Hepatocyte (in vitro differentiated cells): ENCODE measurements at places on chromosomes 3 and 15. TPM values are rescaled to one million over a fixed set of nuclear protein-coding genes. Genes with fewer than 3 reads are reported as not detected.

GRCh38 chr15:94297558-94297957 is 66.2 kb downstream of the MCTP2 start:
- no peaks in the 10 kb centered on the region for H3K36me3 ChIP-seq
- H3K4me3 ChIP-seq, result no peak overlapping the region
- H3K27me3 ChIP-seq, result no peaks in the 10 kb centered on the region
- H3K27ac ChIP-seq, result no peak overlapping the region
- H3K4me1 ChIP-seq, result no peaks in the 10 kb centered on the region
- no peak for DNase-seq

GRCh38 chr3:129663045-129663446 is 56.6 kb upstream of the PLXND1 start:
- H3K27ac ChIP-seq, result peak overlapping the region; percentile 22
- DNase-seq, result peak; percentile 12
- no peaks in the 10 kb centered on the region for H3K36me3 ChIP-seq
- H3K27me3 ChIP-seq, result no peaks in the 10 kb centered on the region

DNA sequence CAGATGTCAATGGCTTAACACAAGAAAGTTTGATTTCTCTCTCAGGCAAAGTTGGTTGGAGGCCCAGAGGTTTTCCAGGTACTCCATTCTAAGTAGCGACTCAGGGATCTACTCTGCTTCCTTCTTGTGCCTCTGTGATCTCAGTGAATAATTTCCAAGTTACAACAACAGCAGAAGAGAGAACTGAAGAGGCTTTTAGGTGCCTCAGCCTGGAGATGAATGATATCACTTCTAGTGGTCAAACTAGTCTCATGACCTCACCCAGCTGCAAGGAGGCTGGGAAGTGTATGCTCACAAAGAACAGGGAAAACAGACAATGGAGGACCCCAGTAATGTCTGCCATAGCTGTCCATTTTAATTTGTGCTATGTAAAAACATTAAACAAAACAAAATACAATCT is 4.6 kb upstream of the PRICKLE2 start:
- H3K4me1 ChIP-seq, result no peaks in the 10 kb centered on the region
- no peaks in the 10 kb centered on the region for H3K27me3 ChIP-seq
- no peaks in the 10 kb centered on the region for H3K36me3 ChIP-seq
- H3K4me3 ChIP-seq, result no peak overlapping the region
- H3K27ac ChIP-seq, result peak overlapping the region; percentile 42
- DNase-seq, result no peak

DNA sequence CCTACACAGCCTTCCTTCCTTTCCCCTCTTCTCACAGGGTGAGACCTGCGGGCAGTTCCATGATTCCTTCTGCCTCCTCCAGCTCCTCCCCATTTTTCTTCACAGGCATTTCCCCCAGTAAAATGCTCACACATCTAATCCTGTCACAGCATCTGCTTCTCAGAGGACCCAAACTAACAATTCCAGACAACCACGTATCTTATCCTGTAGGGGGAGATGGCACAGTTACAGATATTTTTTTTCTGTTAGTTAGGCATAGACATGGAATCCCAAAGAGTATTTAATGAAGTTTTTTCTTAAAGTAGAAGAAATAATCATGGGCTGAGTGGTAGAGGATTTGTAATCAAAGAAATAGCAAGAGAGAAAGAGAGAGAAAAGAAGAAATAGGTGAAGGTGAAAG is 373.1 kb upstream of the ADAMTS9 start:
- H3K36me3 ChIP-seq, result no peaks in the 10 kb centered on the region
- no peaks in the 10 kb centered on the region for H3K27me3 ChIP-seq
- H3K4me3 ChIP-seq, result no peak overlapping the region
- H3K27ac ChIP-seq, result no peak overlapping the region
- H3K4me1 ChIP-seq, result no peaks in the 10 kb centered on the region

DNA sequence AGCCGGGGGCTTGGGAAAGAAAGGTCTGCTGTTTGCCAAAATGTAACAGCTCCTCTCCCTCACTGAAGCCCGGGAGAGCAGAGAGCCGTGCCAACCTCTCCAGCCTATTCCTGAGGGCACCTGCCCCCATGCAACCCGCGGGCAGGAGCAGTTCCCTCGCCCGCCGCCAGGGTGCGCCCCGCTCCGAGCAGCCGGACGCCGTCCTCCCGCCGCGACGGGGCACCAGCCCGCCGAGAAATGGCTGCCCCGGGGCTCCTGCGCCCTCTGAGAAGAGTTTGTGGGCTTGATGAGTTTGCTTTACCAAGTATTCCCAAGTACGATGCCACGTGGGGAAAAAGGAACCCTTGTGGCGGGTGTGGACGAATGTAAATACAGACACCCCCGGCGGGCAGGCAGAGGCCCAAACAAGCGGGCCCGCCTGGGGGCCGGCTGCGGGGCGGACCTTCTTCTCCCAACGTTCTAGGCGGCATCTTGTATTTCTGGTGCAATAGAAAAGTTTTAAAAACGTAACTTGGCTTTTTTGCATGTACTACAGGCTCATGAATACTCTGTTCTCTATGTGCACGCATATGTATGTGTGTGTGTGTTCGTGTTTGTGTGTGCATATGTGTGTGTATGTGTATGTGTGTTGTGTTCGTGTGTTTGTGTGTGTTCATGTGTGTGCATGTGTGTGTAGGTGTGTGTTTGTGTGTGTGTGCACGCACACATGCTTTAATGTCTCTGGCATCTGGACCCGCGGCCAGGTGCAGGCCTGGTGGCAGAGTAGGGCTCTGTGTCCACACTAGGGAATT is 162.9 kb downstream of the CHSY1 start:
- peak; percentile 74 for DNase-seq
- no peaks in the 10 kb centered on the region for H3K4me1 ChIP-seq
- no peaks in the 10 kb centered on the region for H3K36me3 ChIP-seq
- H3K27ac ChIP-seq, result no peak overlapping the region

- H3K4me1 ChIP-seq, result no peaks in the 10 kb centered on the region
- no peak overlapping the region for H3K4me3 ChIP-seq
- no peaks in the 10 kb centered on the region for H3K36me3 ChIP-seq
- no peak overlapping the region for H3K27ac ChIP-seq
- no peaks in the 10 kb centered on the region for H3K27me3 ChIP-seq
- no peak for DNase-seq
Measured at GRCh38 chr3:104178680-104179079, 1188.0 kb upstream of the ALCAM start.

DNA sequence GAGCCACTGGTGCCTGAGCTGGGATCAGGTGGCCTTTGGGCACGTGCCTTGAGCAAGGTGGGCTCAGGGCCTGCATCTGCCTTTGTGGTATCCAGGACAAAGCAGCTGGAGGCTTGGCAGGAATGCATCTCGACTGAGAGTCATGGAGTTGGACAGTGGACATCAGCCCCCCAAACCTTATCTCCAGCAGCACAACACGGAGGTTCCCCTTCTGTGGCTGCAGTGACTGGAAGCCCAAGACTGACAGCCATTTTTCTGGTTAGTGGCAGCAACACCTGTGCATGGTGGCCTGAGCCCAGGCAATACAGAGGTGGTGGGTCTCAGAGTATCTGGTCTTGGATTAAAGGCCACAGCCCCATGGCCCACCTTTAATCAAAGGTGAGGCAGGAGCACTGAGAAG is 27.8 kb upstream of the TSEN2 start:
- H3K4me1 ChIP-seq, result peaks cover 5% of the 10 kb centered on the region
- no peaks in the 10 kb centered on the region for H3K27me3 ChIP-seq
- no peak overlapping the region for H3K27ac ChIP-seq
- H3K36me3 ChIP-seq, result no peaks in the 10 kb centered on the region
- DNase-seq, result no peak

GRCh38 chr3:124611520-124611919 is 118.7 kb upstream of the UMPS start:
- peak; percentile 37 for DNase-seq
- no peaks in the 10 kb centered on the region for H3K27me3 ChIP-seq
- H3K4me1 ChIP-seq, result peaks cover 20% of the 10 kb centered on the region
- no peak overlapping the region for H3K4me3 ChIP-seq

GRCh38 chr3:13308380-13308801 is 111.7 kb downstream of the NUP210 start:
- H3K4me3 ChIP-seq, result no peak overlapping the region
- no peaks in the 10 kb centered on the region for H3K27me3 ChIP-seq
- no peaks in the 10 kb centered on the region for H3K4me1 ChIP-seq
- DNase-seq, result peak; percentile 59
- H3K36me3 ChIP-seq, result no peaks in the 10 kb centered on the region

GRCh38 chr3:50971487-50971924 is 296.8 kb downstream of the DOCK3 start:
- peak; percentile 85 for DNase-seq
- no peaks in the 10 kb centered on the region for H3K36me3 ChIP-seq
- no peaks in the 10 kb centered on the region for H3K4me1 ChIP-seq
- H3K27ac ChIP-seq, result no peak overlapping the region

DNA sequence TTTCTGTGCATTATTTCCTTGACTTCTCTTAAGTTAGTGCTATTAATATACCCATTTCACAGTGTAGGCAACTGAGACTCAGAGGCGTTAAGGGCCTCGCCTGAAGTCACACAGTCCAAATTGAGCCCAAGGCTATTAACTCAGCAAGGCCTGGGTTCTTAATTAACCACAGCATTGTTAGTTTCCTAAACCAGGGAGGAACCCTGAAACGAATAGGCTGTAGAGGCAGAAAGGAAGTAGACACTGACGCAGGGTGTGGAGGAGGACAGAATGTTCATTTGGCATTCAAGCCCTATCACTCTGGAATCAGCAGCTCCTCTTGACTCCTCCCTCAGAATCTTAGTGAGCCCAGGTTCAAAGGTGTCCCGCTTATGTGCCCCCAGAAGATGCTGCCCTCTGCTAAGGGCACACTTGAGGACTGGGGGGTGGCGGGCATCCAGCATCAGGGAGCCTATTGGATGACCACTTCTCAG is 13.9 kb downstream of the ARHGEF3 start:
- H3K27me3 ChIP-seq, result no peaks in the 10 kb centered on the region
- H3K27ac ChIP-seq, result no peak overlapping the region
- peaks cover 19% of the 10 kb centered on the region for H3K4me1 ChIP-seq
- no peaks in the 10 kb centered on the region for H3K36me3 ChIP-seq
- DNase-seq, result no peak

- no peaks in the 10 kb centered on the region for H3K36me3 ChIP-seq
- H3K4me1 ChIP-seq, result peaks cover 27% of the 10 kb centered on the region
- peak within 1 kb of the TSS; percentile 68 for H3K4me3 ChIP-seq
- DNase-seq, result peak; percentile 90
Measured at GRCh38 chr3:197029511-197030167, at the start of gene MELTF. Gene MELTF (minus strand): TSS chr3:197029817. CDS start chr3:197029702, 115 bp downstream.

- DNase-seq, result no peak
- peaks cover under 1% of the 10 kb centered on the region for H3K4me1 ChIP-seq
- no peaks in the 10 kb centered on the region for H3K27me3 ChIP-seq
- H3K4me3 ChIP-seq, result no peak overlapping the region
- H3K27ac ChIP-seq, result no peak overlapping the region
Measured at GRCh38 chr3:171364500-171364899, 95.7 kb downstream of the TNIK start.

- H3K36me3 ChIP-seq, result no peaks in the 10 kb centered on the region
- no peaks in the 10 kb centered on the region for H3K4me1 ChIP-seq
- no peaks in the 10 kb centered on the region for H3K27me3 ChIP-seq
- H3K27ac ChIP-seq, result no peak overlapping the region
- no peak for DNase-seq
- no peak overlapping the region for H3K4me3 ChIP-seq
Measured at GRCh38 chr3:89179355-89180001, 72.1 kb downstream of the EPHA3 start.

DNA sequence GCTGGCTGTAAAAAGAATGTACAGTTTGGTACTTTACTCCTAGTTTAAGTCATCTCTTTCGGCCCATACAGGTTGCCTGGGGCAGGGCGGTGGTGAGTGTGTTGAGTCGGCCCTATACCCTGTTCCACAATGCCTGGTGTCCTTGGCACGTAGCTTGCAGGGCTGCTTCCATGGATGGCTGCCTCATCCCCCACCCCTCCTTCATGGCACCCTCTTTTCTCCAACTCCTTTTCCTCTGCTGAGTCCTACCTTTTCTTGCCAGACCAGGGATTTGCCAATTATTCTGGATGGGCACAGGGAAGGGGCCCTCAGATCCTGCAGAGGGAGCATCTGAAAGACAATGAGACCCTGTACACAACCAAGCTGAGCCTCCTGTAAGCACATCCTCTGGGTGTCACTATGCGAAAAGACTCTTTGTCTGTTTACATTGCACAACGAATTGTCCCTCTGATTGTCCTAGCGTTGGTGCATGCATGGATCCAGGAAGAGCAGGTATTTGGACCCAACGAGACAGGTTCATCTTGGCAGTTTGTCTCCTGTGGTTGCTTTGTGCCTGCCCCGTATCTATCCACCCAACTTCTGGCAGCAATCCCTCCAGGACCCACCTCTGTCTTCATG is 73.6 kb upstream of the CGNL1 start:
- H3K4me3 ChIP-seq, result no peak overlapping the region
- H3K27ac ChIP-seq, result no peak overlapping the region
- H3K36me3 ChIP-seq, result no peaks in the 10 kb centered on the region
- no peaks in the 10 kb centered on the region for H3K27me3 ChIP-seq
- no peak for DNase-seq
- H3K4me1 ChIP-seq, result peaks cover 17% of the 10 kb centered on the region

- no peak for DNase-seq
- no peaks in the 10 kb centered on the region for H3K4me1 ChIP-seq
- H3K27me3 ChIP-seq, result no peaks in the 10 kb centered on the region
- no peak overlapping the region for H3K4me3 ChIP-seq
- no peaks in the 10 kb centered on the region for H3K36me3 ChIP-seq
- no peak overlapping the region for H3K27ac ChIP-seq
Measured at GRCh38 chr3:174675406-174675805, 183.7 kb upstream of the NAALADL2 start.

- H3K27ac ChIP-seq, result no peak overlapping the region
- H3K4me1 ChIP-seq, result no peaks in the 10 kb centered on the region
- H3K4me3 ChIP-seq, result no peak overlapping the region
- no peaks in the 10 kb centered on the region for H3K36me3 ChIP-seq
- peak; percentile 21 for DNase-seq
- peaks cover 10% of the 10 kb centered on the region for H3K27me3 ChIP-seq
Measured at GRCh38 chr15:33425142-33425541, 114.4 kb downstream of the RYR3 start.

DNA sequence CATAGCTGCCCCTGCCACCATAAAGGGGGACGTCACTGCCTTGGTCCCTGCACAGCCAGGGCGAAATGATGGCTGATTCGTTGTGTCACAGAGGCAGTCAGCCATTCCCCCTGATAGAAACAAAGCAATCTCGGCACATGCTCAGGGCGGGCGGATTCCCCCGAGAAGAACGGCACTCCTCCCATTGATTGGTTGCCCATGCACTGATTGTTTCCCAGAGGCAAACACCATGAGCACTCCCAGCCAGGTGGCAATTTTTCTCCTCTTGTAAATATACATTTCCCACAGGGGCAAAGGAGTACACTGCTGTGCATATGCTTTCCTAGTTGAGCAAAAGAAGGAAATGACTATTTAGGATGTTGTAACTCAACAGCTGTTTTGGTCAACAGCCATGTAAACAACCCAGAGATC is 56.5 kb downstream of the KY start:
- no peak overlapping the region for H3K27ac ChIP-seq
- no peak overlapping the region for H3K4me3 ChIP-seq
- no peaks in the 10 kb centered on the region for H3K36me3 ChIP-seq
- no peaks in the 10 kb centered on the region for H3K4me1 ChIP-seq

GRCh38 chr3:190444006-190444405 is 5.7 kb downstream of the TMEM207 start:
- H3K27me3 ChIP-seq, result no peaks in the 10 kb centered on the region
- H3K4me1 ChIP-seq, result peaks cover 14% of the 10 kb centered on the region
- no peaks in the 10 kb centered on the region for H3K36me3 ChIP-seq
- no peak overlapping the region for H3K4me3 ChIP-seq
- DNase-seq, result no peak

Gene CDHR4
- total RNA-seq, result 0.57 TPM in 1 of 2 replicates, not detected in the other

Gene IL17RB
- 17.4 and 19.5 TPM in 2 replicates for total RNA-seq

Gene FOXL2
- total RNA-seq, result not detected in 2 replicates

Gene HAUS2
- 20.2 and 36.8 TPM in 2 replicates for total RNA-seq

Gene UTS2B
- total RNA-seq, result 0.07 TPM in 1 of 2 replicates, not detected in the other

Gene GHSR
- total RNA-seq, result not detected in 2 replicates

Gene ATP13A5
- total RNA-seq, result 0.12 TPM in 1 of 2 replicates, not detected in the other

Gene DISP2
- 0.12 and 1.0 TPM in 2 replicates for total RNA-seq

Gene SAXO2
- total RNA-seq, result 0.64 and 2.3 TPM in 2 replicates

Gene CTXN2
- 0.12 TPM in 1 of 2 replicates, not detected in the other for total RNA-seq

Gene NME9
- total RNA-seq, result not detected in 2 replicates
